ENCODE measurements at places on chromosomes 7 and 10.

DNA sequence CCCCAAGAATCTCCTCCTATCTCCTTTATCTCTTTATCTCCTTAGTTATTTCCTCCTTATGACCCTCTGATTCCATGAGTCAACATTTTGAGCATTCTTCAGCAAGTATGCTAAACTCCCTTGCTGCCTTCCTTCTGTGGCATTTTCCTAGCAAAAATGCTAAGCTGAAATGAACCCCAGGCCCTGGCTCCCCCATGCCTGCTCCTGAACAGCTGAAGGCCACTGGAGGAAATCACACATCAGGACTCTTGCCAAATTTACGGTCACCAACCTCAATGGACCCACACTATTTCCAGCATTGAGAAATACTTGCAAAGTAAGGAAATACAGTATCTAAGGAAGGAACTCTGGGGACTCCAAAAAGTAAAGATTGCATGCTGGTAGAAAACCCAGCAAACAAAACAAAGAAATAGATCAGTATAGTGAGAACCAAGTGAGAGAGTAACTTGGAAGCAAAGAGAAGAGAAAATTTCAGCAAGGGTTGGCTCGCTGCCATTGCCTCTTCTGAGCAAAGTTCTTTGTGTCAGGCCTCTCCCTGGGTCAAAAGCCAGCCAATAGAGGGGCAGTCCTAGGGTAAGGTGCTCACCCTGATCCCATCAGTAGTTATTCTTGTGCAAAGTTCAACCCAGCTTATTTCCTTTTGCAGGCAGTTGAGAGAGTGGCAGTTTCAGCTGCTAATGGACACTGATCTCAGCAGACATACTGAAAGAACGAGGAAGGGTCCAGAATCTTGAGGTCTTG lies 5.1 kb upstream of the PLEKHS1 start:
- no peak for DNase-seq

- no peak for DNase-seq
Observed at GRCh38 chr7:122056977-122057376, 87.1 kb downstream of the AASS start.

DNA sequence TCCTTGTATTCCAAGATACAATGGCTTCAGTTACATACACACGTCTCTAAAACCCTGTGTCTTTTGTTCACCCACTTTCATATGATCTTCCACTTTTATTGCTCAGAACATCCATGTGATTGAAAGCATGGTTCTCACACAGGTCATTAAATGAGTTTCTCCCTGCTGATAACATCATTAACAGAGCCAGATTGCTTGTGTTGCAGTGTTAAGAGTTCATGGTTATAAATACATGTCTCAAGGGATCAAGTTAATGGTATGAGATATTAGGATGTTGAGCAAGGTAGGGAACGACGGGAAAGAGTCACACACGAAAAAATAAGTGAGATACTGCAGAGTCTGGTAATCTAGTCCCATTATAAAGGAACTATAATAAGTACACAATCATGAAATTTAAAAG lies 861.5 kb downstream of the SORCS1 start:
- no peak for DNase-seq

GRCh38 chr10:5888843-5889623 lies 660 bp downstream of the ANKRD16 start:
- DNase-seq = peak; percentile 15

GRCh38 chr10:131575877-131576276 lies 264.4 kb upstream of the TCERG1L start:
- DNase-seq = no peak
